ENCODE measurements at places on chromosomes 16 and 17. TPM values are rescaled to one million over a fixed set of nuclear protein-coding genes. Genes with fewer than 3 reads are reported as not detected.

- DNase-seq: no peak
Observed at GRCh38 chr17:40153603-40154236, 13.4 kb downstream of the CASC3 start.

The STAC2 gene
- not detected for total RNA-seq

The HASPIN gene
- 13.2 TPM for total RNA-seq

DNA sequence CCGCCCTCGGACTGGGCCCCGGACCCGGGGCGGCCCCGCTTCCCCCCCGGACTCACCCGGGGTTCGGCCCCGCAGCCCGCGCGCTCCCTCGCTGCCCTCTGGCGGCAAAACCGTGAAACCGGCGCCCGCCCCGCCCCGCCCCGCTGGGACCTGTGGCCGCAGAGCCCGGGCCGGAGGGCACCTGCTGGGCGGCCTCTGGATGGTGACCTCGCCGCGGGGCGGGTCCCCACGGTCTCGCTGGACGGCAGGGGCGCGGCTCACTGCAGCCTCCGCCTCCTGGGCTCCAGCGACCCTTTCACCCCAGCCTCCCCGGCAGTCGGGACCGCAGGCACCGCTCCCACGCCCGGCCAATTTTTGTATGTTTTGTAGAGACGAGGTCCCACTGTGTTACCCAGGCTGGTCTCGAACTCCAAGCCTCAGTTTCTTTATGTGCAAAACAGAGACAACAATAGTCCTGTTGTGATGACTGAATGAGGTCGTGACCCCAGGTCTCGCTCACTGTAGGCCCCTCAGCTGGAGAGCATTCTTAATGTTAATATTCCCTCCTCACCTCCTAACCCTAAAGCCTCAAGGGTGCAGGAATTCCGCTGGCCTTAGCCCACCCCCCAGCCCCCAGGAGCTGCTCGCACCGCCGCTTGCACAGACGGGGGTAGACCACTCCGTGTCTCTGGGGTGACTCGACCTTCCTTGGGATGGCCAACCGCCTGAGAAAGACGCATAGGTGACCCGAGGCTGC is 33.7 kb upstream of the RPH3AL start:
- peak; percentile 81 for DNase-seq

GRCh38 chr17:14361945-14362508 is 61.1 kb downstream of the HS3ST3B1 start:
- DNase-seq: no peak

- no peak for DNase-seq
Observed at GRCh38 chr16:10601444-10602408, 21.3 kb upstream of the EMP2 start.

The SLC6A4 gene
- total RNA-seq: not detected
